ENCODE measurements at places on chromosomes 5 and 9.
A peak's percentile ranks its signal among the peaks of the same experiment; 100 is the strongest.

DNA sequence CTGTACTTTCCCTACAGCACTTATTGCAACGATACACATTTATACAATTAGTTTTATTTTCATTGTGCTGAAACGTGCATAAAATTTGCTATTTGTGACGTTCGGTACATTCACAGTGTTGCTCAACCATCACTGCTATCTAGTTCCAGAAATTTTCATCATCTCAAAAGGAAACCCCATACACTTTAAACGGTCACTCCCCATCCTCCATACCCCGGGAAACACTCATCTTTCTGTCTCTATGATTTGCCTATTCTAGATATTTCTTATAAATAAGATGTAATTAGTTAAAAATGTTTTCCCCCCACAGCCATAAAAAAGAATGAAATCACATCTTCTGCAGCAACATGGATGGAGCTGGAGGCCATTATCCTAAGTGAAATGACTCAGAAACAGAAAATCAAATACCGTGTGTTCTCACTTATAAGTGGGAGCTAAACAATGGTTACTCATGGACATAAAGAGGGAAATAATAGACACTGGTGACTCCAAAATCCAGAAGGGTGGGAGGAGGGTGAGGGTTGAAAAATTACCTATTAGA, 40.2 kb upstream of the TEX48 start:
- no peak for DNase-seq

- DNase-seq = no peak
These were observed 43.4 kb upstream of the CDKN2B start for GRCh38 chr9:22052376-22052945.

DNA sequence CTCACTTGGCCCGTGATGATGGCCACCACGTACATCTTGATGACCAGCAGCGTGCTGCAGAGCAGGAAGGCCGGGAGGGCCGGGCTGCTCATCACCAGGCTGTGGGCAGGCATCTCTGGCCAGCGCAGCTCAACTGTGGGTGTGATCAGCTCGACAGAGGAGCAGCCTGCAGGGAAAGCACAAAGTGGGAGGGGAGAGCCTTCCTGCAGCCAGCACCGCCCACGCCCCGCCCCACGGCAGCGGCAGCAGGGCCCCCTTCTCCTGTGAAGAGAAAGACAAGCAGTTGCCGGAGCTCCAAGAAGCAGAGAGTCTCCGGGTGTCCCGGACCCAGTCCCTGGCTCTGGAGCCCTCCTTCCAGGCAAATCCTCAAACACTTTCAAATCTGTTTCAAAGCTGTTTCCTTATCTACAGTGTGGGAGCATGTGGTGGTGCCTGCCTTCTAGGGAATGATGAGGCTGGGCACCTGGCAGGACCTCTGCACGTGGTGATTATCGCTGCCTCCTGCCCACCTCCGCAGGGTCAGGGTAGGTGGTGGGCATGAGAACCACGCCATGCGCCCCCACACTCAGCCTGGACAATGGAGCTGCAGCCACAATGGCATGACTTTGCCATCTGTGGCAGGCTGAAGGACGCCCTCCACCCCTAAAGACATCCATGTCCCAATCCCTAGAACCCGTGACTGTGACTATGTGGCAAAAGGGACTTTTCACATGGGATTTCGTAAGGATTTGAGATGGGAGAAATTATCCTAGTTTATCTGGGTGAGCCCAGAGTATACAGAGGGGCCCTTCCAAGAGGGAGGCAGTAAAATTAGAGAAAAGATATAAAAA, at the start of gene PTGES:
TSS of gene PTGES (minus strand) at position 143 of the 830 bp plus-strand sequence. CDS start at position 113, 30 bp downstream.
- peak; percentile 81 for DNase-seq

DNA sequence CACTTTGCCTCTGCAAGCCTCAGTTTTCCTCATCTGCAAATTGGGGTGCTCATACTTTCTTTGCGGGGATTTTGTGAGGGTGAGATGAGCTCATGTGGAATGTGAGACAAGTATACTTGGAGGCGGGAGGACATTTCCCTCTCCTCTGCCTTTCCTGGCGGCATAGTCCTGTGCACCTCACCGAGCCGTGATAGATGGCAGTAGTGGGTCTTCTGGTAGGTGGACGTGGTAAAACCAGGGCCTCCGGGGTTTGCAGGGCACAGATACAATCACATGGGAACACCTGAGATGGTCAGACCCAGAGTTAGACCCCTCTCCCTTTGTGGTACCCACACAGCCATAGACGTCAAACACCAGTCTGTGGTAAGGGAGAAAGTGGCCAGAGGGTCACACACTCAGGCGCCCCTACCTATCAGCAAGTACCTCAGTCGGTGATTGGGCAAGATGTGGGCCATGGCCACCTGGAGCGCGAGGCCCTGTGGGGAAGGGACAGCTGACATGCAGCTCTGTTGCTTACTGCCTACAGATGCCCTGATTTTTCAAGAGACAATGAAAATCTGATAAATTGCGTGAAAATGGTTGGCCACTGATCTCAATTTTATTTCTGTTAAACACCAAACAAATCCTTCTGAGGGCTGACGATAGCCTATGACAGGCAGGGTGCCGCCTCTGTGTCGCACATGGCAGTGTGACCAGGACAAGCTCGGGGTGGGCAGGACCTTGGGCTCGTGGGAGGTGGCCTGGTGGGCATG, 9.9 kb downstream of the ERGIC1 start:
- DNase-seq = no peak

GRCh38 chr9:26684029-26684428, 208.6 kb downstream of the CAAP1 start:
- DNase-seq = no peak

- DNase-seq = no peak
These were observed 12.0 kb downstream of the RUSC2 start for GRCh38 chr9:35501946-35502345.

GRCh38 chr9:84153885-84154284, 173.3 kb downstream of the RMI1 start:
- no peak for DNase-seq

DNA sequence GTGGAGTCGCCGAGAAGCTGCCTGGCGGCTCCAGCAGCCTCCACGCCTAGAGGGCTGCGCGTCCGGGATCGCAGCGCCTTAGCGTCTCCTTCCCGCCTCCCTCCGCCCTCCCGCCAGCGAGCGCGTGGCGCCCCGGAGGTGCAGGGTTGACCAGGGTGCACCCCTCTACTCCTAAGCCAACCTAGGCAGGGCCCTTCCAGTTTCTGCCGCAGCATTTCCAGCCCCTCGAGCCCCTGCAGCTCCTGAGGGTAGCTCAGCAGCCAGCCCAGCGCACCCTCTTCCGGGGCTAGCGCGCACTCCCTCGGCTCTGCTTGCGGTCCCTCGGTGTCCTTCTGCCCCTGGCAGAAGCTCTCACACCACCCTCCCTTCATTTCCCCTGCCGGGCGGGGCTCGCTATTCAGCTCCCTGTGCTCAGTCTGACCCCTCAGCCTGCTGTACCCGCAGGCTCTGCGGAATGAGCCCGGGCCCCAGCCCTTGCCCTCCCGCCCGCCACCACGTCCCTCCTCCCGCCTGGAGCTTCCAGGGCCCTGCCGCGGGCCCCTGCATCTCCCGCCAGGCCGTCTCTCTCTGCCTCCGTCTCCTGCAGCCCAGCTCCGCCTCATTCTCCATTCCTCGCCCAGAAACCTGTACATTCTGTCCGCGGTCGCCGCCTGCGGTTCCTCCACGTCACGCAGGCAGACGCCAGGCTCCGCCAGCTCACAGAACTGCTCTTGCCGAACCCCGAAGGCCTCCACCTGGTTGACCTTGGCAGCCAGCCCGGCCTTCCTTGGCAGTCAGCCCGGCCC, 61.8 kb downstream of the SPATA31C2 start:
- peak; percentile 83 for DNase-seq

DNA sequence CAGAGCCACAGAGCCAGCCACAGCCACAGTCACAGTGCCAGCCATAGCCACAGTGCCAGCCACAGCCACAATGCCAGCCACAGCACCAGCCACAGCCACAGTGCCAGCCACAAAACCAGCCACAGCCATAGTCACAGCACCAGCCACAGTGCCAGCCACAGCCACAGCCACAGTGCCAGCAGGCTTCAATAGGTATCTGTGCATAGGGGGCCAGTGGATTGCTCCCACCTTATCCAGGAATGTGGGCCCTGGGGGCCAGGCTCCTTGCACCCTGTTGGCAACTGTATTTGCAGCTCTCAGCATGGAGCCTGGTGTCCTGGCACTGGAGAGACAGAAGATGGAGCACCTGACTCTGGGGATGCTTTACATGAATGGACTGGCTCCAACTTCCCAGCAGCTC, 111.7 kb upstream of the IRX2 start:
- no peak for DNase-seq

DNA sequence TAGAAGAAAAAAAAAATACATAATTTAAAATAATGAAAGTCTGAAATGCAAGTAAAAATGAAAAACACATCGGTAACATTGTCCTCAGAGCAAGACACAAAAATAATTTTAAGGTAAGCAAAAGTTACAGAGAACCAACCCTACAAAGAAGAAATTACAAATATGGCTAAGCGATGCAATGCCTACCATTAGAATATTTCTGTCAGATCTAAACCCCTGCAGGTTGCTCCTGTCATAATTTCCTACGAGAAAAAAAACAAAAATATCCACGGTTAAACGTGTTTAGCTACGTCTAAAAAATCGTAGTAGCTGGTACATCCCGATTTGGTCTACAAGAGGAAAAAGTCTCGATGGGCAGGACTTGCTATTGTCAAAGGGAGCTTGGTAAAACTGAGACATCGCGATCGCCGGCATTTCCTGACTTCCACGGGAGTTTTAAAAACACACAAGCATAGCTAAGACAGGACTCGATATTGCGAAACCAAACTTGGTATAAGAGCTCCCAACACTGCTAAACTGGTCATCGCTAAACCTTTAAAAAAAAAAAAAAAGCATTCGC, 1.1 kb upstream of the ANXA2R start:
- no peak for DNase-seq

- no peak for DNase-seq
These were observed 135.7 kb downstream of the CAAP1 start for GRCh38 chr9:26756881-26757280.

- no peak for DNase-seq
These were observed 54.7 kb upstream of the ADAMTS16 start for GRCh38 chr5:5085381-5085780.

DNA sequence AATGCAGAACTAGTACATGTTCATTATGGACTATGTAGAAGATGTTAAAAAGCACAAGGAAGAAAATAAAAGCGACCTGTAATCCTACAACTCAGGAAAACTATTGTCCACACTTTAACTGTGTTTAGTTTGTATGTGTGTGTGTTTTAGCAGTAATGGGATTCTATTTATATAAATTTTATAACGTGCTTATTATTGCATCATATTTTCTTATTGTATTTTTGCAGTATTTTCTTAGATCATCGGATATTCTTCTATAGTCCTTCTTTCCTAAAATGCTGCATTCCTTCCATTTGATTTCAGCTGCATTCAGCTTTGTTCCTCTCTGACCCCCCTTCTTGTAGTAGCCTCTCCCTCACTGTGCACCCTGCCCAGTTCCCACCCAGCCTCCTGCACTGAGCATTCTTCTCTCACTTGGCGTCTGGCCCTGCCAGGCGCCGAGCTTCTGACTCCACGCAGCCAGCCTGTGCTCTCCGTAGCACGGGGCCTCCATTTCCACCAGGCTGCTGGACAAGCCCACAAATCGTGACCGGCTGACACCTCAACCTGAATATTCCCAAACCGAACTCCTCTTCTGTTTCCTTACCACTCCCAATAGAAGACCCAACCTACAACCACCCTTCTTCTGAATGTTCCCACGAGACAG, 39.9 kb downstream of the MVB12B start:
- no peak for DNase-seq

DNA sequence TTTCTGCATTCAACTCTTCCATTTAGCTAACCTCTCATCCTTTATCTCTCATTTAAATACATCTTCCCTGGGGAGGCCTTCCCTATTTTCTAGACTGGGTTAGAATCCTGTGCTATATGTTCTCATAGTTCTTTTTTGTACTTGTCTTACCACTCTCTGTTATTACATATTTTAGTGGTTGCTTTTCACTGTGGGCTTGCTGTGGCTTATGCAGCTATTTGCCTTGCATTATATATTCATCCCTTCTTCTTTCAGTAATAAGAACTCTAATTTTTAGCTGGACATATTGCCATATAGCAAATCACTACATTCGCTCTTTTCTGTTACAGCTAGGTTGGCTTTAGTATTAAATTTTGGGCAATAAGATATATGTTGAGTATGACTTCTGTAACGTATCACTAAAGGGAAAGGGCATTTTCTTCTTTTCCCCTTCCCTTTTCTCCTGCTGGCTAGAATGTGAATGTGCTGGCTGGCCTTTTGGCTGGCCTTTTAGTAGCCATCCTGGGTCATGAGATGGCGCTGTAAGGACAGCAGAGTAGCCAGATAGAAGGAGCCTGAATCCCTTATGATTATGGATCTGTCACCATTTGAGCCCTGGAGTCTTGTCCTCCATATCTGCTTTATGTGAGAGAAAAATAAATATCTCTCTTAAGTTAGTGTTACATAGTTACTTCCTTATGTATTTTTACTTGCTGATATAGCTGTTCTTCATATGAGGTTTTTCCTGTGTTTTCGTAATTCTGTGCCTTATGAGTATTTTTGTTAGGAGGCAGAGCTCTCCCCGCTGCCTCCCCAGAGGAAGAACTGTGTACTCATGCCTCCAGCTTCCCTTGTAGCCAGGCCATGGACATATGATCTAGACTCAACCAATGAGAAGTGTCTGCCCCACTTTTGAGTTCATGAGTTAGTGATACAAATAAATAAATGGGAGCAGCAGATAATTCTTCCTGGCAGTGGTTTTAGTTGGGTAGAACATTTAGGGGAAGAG, 65.8 kb downstream of the NDUFAF2 start:
- DNase-seq = no peak

DNA sequence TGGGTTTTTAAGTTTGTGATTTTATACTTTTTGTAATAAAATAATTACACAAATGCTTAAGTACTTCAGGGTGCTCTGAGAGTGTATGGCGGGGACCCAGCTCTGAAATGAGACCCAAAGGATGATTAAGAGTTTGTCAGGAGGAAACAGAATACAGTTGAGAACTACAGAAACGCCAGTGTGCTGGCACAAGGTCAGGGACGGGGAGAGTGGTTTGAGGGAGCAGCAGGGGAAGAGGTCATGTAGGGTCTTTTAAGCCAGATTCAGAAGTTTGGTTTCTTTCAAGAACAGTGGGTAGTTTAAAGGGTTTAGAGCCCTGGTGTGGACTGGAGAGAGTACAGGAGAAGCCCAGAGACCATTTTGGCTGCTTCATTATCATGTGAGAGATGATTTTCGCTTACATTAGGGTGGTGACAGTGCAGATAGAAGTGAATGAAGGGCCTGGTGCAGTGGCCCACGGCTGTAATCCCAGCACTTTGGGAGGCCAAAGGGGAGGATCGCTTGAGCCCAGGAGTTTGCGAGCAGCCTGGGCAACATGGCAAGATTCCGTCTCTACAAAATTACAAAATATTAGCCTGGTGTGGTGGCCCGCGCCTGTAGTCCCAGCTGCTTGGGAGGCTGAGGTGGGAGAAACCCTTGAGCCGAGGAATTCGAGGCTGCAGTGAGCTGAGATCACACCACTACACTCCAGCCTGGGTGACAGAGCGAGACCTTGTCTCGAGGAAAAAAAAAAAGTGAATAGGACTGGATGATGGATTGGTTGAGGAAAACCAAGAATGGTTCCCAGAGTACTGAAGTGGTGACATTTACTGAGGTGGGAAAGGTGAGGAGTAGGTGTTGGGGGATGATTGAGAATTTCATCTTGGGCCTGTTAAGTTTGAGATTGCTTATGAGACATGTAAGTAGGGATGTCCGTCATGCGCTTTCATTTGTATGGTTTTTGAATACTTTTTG, 1.4 kb upstream of the ETF1 start:
- DNase-seq = peak; percentile 26
